GM03348 (cell line): ENCODE measurements at places on chromosomes 5 and 9.

- DNase-seq, result no peak
Observed at GRCh38 chr9:104882566-104882965, 45.4 kb downstream of the ABCA1 start.

DNA sequence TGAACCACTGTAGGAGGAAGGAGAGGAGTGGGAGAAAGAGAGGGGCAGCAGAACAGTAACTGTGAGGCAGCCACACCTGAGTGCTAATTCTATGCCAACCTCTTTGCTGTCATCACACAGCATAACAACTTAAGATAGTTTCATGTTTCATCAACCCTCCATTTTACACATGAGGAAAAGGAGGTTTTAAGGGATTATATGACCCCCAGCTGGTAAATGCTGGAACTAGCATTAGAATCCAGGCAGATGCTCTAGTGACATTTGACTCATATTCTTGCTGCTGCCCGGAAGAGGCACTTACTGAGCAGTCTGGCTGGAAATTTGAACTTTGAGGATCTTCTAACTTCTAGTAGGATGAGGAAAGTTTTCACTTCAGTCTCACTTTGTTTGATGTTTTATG is 24.1 kb upstream of the VLDLR start:
- DNase-seq, result no peak

GRCh38 chr9:116465576-116466270 is 221.4 kb upstream of the TRIM32 start:
- no peak for DNase-seq

GRCh38 chr5:147756566-147756965 is 26.0 kb downstream of the JAKMIP2 start:
- DNase-seq, result no peak
